ENCODE measurements at places on chromosomes 5 and 9.
A peak's percentile ranks its signal among the peaks of the same experiment; 100 is the strongest.

DNA sequence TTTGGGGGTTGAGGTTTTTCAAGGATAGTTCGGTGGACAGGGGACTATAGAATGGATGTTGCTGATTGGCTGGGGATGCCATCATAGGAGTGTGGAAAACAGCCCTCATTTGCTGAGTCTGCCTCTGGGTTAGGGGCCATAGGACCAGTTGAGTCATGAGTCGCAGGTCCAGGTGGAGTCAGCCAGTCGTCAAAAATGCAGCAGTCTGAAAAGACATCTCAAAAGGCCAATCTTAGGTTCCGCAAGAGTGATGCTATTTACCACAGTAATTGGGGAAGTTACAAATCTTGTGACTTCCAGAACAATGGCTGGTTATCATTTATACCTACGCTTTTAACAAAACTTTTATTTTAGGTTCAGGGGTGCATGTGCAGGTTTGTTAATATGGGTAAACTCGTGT, 276.0 kb upstream of the DMRT1 start:
- DNase-seq, result no peak

DNA sequence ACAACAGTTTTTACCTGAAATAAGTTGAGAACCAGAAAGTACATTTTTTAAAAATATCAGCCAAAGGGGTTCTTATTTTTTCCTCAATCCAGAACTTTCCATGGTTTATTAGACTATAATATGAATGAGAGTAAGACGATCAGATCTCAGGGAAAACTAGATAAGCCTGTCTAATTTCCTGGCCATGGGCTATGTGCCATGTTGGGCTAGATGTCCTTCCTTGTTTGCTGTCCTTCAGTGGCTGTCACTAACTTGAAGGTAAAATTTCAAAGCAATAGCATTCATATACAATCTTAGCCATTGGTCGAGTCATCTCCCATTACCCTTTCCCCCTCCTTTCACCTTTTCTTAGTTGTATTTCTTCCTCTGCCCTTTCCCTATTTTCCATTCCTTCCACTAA, 179.5 kb upstream of the PPP1R2B start:
- DNase-seq, result no peak

- DNase-seq, result no peak
These were observed 274.9 kb downstream of the NR3C1 start for GRCh38 chr5:143128412-143129071.

DNA sequence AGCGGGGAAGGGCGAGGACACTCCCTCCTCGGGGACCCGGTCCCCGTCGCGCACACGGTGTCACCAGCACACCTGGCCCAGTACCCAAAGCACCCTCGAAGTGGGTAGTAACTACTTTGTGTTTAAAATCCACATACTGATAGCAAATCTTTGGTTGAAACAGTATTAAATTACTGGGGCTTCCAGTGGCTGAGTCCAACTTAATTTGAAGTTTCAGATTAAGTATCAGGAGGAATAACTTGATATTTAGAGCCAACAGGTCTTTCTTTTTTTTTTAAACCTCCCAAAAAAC, 615 bp downstream of the ATG10 start:
- DNase-seq, result no peak

- no peak for DNase-seq
These were observed 73.3 kb upstream of the PHF24 start for GRCh38 chr9:34884747-34885189.

- DNase-seq, result no peak
These were observed 137.9 kb upstream of the BASP1 start for GRCh38 chr5:17079562-17079961.

GRCh38 chr5:56447232-56447631, 214.1 kb upstream of the ANKRD55 start:
- DNase-seq, result no peak

DNA sequence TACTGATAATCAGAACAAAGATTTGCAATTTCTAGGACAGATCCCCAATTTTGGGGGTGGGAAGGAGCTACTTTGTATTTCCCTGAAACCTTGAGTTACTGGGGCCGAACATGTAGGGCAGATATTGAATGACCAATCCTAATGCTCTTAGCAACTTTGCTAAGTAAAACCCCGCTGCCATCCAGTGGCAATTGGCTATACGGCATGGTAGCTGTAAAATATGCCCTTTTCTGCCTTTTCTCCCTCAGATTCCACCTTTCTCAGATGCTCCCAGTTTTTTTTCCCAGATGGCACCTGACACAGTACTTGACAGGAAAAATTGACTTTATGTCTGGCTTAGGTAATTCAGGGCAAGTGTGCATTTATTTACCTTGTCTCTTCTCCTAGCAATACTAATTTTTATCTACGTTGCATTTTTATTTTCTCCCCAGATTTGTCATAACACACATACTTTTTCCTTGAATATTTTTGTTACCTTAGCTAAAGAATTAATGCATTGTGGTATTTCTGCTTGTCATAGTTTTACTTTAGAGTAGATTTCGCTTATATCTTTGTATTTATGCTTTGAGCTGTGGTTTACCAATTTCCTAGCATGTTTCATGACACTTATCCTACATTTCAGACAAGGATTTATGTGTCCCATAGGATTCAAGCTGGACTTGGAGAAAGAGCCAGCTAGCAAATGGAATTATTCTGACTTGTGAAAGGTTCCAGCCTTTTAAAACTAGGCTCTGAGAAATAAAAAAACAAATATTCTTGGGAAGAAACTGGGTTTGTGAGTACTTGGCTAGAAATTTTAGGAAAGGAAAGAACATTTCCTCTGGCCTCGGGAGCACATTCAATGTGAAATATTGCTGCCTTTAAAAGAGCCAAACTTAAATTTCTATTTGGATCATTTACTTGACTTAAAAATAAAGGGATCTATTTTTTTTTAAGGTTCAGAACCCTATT, 37.4 kb downstream of the PIK3R1 start:
- peak; percentile 64 for DNase-seq

- DNase-seq, result no peak
These were observed 52.2 kb downstream of the GARNL3 start for GRCh38 chr9:127316586-127317323.

GRCh38 chr5:58077416-58077815, 382.5 kb downstream of the PLK2 start:
- no peak for DNase-seq

DNA sequence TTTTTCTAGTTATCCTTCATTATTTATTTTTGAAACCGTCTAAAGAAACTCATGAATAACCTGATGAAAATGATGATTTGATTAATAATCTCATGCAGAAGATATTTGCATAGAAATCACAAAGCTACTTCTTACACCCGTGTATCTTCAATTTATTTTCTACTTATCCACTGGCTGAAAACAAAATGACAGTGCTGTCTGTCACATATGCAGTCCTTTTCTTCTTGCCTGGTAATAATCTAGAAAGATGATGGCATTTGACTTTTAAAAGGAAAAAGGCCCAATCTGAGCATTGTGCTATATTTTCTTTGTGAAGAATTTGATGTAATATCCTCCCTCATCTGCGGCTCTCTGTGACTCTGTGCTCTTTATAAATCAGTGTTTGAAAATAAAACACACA, 253.3 kb downstream of the PRR16 start:
- DNase-seq, result no peak

GRCh38 chr5:104049752-104050151, 487.2 kb upstream of the NUDT12 start:
- no peak for DNase-seq

DNA sequence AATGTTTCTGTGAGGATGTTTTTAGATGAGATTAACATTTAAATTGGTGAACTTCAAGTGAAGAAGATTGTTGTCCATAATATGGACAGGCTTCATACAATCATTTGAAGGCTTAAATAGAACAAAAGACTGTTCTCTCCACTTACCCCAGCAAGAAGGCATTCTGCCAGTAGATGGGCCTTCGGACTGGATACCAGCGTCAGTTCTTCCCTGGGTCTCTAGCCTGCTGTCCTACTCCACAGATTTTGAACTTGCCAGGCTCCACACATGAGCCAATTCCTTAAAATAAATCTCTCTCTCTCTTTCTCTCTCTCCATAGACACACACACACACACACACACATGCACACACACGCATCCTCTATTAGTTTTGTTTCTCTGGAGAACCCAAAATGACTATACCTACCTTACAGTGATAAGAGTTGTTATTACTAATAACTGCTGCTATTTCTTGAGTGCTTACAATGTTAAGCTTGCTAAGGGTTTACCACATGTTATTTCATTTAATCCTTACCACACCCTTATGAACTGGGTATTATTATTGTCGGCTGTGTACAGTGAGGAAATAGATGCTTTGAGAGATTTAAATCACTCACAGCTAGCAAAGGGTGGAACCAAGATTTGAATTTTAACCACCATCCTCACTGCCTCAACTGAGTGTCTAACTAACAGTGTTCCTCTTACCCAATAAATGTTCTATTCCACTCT, 19.8 kb upstream of the IQGAP2 start:
- DNase-seq, result no peak

GRCh38 chr5:173229966-173230689, 4.9 kb downstream of the NKX2-5 start:
- DNase-seq, result no peak

GRCh38 chr9:124877021-124877782, 15.3 kb downstream of the ARPC5L start:
- no peak for DNase-seq

DNA sequence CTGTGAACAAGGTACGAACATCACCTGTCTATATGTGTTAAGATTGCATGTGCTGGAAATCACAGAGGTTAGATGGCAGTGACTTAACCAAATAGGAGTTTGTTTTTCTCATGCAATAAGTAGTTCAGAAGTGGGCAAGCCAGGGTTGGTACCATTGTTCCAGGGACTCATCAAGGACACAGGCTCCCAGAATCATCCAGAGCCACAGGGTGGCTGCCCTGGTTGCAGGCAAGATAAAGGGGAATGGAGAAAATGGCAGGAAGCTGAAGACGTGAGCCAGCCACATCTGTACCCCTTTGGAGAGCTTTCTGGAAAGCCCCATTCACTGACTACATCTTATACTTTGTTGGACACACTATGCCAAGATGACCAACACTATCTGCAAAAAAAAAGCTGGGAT, 126.0 kb upstream of the IL12B start:
- DNase-seq, result no peak

- no peak for DNase-seq
These were observed 13.8 kb upstream of the ANGPTL2 start for GRCh38 chr9:127136081-127136879.

DNA sequence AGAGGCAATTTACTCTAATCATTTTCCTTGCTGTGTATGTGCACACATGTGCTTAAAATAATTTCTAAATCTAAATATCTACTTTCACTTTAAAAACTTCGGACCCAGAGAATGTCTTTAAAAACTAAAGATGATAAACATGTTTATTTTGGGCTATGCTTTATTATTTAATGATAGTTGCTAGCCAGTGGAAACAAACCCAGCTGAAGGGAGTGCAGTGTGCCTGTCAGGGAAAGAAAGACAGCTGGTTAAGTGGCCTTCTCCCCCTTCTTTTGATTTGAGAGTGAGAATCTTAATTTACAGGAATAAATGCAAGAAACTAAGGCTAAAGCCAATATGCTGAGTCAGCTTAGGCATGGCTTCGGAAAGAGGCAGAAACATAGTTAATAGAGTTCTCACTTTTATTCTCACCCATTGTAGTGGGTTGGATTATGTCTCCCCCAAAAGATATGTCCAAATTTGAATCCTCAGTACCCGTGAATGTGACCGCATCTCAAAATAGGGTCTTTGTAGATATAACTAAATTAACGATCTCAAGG, 111.4 kb downstream of the DCP2 start:
- no peak for DNase-seq

GRCh38 chr9:77680581-77680980, 32.5 kb upstream of the GNA14 start:
- no peak for DNase-seq

- DNase-seq, result no peak
These were observed 594 bp downstream of the ANKRD18A start for GRCh38 chr9:38619556-38620447.

DNA sequence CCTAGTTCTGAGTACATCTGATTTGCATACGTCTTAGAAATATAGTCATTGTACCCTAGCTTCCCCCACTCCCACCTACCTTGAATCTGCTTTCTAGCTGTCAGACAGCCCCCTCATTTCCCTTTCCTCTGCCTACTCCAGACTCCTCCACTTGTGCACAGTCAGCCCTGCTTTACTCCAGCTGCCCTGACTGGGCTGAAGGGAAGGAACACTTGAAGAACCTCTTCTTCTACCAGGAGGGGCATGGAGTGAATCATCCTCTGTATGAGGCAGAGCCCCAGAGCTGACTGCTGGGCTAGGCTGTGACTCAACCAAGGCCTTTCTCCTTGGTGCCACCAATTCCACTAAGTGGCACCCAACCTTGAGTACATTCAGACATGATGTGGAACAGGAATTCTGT, 18.1 kb upstream of the ZFR start:
- DNase-seq, result no peak
